Stimulated activated naive CD4-positive, alpha-beta T cell (primary cell): ENCODE measurements at places on chromosomes 1 and 21.

DNA sequence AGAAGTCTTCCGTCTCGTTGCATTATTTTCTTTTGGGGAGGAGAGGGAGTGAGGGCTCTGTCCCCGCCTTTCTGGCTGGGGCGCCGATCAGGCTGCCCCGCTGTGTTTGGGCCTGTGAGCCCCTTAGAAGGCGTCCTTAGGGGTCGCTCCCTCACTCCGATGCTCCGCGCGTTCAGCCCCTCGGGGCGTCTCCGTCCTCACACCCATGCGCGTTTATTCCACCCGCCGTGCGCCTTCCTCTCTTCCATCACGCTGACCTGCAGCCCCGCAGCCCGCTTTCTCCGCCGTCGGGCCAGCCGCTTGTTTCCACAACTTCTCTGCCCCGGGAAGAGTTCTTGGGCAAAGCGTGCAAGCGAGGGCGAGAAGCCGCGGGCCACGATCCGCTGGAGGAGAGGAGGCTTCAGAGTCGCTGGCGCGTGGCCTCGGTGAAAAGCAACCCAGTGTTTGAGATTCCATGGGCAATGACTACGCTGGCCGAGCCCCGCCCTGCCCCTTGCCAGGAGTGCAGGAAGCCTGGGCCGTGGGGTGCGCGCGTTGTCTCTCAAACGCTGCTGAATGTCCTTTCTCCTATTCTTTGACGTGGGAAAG lies 27.7 kb downstream of the TRIM11 start:
- no peak for DNase-seq

DNA sequence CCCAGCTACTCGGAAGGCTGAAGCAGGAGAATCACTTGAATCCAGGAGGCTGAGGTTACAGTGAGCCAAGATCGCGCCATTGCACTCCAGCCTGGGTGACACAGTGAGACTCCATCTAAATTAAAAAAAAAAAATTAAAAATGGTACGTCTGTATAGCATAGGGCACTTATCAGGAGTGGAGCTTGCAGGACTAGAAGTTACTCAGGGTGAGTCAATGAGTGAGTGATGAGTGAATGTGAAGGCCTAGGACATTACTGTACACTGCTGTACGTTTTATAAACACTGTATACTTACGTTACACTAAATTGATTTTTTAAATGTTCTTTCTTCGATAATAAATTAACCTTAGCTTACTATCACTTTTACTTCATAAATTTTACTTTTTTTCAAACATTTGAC lies 183.6 kb downstream of the NR5A2 start:
- DNase-seq: no peak

- peak; percentile 52 for DNase-seq
Observed at GRCh38 chr1:179883745-179884138, 1.7 kb downstream of the TOR1AIP1 start.

DNA sequence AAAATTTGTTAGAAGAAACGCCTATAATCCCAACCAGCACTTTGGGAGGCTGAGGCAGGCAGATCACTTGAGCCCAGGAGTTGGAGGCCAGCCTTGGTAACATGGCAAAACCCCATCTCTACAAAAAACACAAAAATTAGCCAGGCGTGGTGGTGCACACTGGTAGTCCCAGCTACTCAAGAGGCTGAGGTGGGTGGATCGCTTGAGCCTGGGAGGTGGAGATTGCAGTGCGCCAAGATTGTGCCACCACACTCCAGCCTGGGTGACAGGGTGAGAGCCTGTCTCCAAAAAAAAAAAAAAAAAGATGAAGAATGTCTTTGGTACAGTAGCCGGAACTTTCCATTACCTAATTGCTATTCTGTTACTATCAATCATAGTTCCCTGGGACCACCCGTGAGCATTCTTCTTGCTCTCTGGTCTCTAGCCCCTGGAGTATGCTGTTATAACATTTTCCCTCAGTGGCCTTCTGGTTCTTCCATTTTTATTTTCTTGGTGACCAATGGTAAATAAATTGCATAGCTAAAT lies 43.4 kb downstream of the WASF2 start:
- no peak for DNase-seq

GRCh38 chr1:58038574-58038973 lies 508.0 kb downstream of the OMA1 start:
- DNase-seq: no peak

- no peak for DNase-seq
Observed at GRCh38 chr21:15472108-15473040, 257.4 kb upstream of the USP25 start.

DNA sequence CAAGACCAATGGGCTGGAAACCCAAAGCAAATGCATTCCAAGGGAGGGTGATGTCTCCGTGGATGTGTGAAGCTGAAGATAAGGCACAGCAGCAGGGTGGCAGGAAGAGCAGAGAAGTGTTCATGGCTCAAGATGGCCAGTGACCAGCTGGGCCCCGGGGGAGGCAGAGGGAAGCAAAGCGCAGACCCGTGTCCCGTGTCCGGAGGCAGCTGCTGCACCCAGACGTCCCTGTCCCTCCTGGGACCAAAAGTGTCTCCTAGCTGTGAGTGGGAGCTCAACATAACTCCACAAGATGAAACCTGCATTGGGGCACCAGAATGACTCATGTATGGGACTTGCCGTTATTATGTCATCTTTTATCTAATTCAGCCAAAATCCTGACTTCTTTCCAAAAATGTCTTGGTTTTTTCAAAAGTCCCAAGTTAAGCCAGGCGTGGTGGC lies 118.2 kb downstream of the RIPK4 start:
- DNase-seq: no peak
